Stimulated activated CD4-positive, alpha-beta T cell treated with anti-CD3 and anti-CD28 coated beads, Interleukin-12 subunit alpha, Interleukin-12 subunit beta, amount 100 ng/mL, for 4 hours (primary cell): ENCODE measurements at places on chromosomes 5 and 9.
A peak's percentile ranks its signal among the peaks of the same experiment; 100 is the strongest.

DNA sequence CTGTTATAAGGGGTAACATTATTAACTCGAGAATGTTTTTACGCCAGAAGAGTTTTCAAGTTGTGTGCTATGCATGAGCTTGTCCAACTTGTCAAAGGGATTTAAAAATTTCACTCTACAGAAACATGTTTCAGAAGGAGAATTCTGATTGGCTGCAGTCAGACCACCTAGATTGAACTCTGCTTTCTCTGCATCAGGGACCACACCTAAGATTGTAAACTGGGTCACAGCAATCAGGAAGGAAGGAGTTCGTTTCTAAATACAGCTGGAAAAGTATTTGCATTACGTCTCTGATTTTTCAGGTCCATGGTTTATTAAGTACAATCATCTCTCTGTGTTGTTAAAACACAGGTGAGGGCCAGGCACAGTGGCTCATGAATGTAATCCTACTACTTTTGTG lies 5.8 kb downstream of the GLRX start:
- no peak for DNase-seq

- DNase-seq, result no peak
These were observed 12.2 kb downstream of the RNF130 start for GRCh38 chr5:180059326-180059725.

- peak; percentile 57 for DNase-seq
These were observed 19.2 kb downstream of the KCTD16 start for GRCh38 chr5:144189800-144190429.

- no peak for DNase-seq
These were observed at the start of gene HRCT1 for GRCh38 chr9:35905912-35906679. HRCT1 (plus strand) TSS chr9:35906202; CDS start chr9:35906288, 86 bp downstream.

DNA sequence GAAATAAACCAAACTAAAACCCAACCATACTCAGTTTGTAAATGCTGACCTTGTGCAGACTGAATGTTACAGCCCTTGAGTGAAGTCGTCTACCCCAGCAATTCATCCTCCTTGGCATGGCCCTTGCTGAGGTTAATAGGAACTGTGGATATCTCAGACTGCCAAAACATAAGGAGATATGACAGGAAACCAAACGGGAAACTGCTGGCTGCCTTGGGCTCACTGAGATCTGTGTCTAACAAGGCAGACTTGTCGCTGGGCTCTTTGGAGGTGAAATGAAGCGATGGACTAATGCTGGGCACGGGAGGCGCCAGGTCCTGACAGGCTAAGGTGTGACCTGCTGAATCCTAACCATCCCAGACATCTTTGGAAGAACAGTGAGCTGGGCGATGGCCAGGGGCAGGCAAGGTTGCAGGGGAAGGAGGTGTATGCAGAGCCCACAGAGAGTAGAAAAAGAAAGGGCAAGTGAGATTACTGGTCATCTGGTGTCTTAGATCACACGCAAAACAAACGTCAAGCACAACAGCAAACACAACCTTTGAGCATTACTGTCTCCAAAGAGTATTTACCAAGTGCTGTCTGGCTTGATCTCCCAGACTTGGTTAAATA lies 44.6 kb upstream of the ALDH1A1 start:
- no peak for DNase-seq

GRCh38 chr5:71923755-71924154 lies 183.5 kb upstream of the MAP1B start:
- no peak for DNase-seq

- DNase-seq, result no peak
These were observed 509.5 kb upstream of the PAPPA start for GRCh38 chr9:115643948-115644727.

DNA sequence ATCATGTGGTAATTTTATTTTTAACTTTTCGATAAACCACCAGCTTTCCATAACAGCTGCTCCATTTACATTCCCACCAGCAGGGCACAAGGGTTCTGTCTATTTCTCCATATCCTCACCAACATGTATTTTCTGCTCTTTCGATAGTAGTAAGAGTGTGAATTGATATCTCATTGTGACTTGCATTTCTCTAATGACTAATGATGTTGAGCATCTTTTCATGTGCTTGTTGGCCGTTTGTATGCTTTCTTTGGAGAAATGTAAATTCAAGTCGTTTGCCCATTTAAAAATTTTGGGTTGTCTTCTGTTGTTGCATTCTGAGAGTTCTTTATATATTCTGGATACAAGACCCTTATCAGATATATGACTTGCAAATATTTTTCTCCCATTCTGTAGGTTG lies 45.9 kb downstream of the PSD2 start:
- DNase-seq, result no peak

- no peak for DNase-seq
These were observed 257.4 kb upstream of the TRPC7 start for GRCh38 chr5:136622747-136623146.
